ENCODE measurements at places on chromosomes 2 and 18.

DNA sequence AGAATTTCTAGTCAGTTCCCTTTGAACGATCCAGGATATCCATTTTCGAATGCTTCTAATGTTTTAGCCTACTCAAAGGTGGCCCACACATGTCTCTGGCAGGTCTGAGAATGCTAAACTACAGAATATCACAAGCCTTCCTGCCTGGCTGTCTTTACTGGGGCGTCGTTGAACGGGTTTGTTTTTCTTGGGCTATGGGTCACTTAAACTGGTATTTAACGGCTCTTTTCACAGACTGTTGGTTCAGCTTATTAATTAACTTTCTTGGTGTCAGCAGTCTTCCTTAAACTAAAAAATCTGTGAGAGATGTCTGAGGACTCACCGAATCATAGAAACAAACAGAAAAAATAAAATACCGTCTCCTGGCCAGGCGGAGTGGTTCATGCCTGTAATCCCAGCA lies 563.2 kb upstream of the NRP2 start:
- DNase-seq = no peak

- DNase-seq = no peak
These were observed 127.0 kb downstream of the GAREM1 start for GRCh38 chr18:32343634-32344033.

DNA sequence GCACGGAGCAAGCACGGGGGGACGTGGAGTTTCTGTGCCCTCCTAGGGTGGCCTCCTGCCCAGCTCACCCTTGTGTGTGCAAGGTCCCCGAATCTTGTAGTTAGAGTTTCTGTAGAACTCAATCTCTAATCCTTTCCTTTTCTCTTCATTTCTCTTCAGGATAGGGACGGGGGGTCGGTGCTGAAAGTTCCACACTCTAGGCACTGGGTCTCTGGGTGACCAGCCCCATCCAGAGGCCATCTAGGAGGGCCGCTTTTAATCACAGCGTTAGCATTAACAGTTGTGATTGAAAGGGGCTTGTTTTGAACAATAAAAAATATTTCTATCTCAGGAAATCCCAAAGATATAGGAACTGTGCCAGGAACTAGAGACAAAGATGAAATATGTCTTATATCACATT lies 10.5 kb downstream of the SOCS6 start:
- DNase-seq = no peak

DNA sequence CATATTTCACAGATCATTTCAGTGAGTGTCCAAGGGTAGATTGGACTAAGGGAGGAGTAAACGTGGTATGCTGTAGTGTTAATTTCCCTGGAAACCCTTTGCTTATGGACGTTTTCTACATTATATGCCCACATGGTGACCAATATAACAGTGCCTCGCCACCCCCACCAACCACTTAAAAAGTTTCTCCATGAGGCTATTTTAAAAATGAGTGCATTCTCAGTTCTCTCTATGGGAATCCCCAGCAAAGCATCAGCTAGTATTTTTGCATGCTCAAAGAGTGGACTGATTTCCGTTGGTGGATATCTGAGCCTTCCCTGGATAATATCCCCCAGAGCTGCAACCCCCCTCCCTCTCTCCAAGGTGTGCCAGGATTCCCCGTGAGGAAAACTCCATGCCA lies 73.2 kb downstream of the TGFA start:
- no peak for DNase-seq

DNA sequence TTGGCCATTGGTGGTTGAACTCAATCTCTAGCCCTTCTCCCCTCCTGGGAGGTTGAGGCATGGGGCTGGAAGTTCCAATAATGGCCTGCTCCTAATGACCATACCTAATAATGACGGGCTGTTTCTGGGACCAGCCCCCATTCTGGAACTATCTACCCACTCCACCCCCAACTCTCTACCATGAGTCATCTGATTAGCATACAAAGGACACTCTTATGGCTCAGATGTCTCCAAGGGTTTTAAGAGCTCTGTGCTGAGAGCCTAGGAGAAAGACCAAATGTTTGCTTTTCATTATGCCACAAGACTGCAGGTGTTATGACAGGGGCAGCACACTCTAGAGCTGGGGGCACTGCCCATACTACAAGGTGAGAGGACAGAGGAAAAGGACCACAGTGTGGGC lies 137.0 kb upstream of the NCKAP5 start:
- no peak for DNase-seq

Measured in activated naive CD4-positive, alpha-beta T cell (primary cell).